DMS153 (cell line): ENCODE measurements at places on chromosomes 12 and 14.

DNA sequence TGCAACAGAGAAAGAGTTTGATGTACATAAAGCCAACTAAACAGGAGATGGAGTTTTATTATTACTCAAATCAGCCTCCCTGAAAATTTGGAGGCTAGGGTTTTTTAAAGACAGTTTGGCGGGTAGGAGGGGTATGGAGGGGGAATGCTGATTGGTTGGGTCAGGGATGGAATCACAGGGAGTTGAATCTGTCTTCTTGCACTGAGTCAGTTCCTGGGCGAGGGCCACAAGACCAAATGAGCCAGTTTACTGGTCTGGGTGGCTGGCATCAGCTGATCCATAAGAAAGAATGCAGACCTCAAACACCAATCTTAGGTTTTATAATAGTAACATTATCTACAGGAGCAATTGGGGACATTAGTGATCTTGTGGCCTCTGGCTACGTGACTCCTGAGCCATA lies 64.9 kb downstream of the RIN3 start:
- DNase-seq = no peak

DNA sequence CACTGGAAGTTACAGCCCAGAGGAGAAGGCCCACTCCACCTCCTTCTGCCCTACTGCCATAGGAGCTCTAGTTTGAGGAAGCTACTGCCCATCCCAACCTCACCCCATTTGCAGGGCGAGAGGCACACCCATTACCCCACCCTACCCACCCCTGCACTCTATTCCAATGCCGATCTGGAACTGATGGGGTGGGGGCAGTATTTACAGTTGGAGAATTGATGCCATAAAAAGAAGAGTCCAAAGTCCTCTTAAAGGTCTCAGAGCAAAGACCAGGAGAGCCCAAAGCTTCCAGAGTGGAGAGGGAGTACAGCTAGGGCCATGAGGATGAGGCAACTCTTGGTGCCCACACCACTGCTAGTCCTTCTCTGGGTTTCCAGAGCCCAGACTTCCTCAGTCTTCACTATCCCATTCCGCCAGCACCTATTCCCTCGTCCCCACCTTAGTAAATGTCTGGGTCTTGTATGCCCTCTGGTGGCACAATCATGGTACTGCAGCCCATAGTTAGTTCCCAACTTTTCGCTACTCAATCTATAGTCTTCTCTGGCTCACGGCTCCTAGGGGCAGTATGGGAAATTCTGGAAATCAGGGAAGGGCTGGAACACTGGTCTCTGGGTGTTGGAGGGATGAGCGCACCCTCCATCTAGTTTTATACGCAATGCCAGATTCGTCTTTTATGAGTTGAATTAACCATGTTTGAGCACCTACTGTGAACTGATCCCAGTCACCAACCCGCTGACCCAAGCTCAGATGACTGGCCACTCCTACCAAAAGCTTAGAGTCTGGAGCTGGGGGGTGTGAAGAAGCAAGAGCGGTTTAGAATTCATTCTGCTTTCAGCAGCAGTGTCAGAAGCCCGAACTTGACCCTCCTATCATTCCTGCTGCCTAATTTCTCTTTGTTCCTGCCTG lies 6.9 kb upstream of the ADCY6 start:
- DNase-seq = peak; percentile 69

- no peak for DNase-seq
These were observed 240.6 kb downstream of the SLC25A21 start for GRCh38 chr14:36931791-36932190.

GRCh38 chr12:25995906-25996305 lies 37.4 kb downstream of the RASSF8 start:
- DNase-seq = no peak

GRCh38 chr14:54186821-54187763 lies 209.7 kb upstream of the CDKN3 start:
- DNase-seq = no peak

- DNase-seq = no peak
These were observed 47.9 kb downstream of the MAP1LC3B2 start for GRCh38 chr12:116607039-116607438.

GRCh38 chr12:123843912-123844748 lies 82.0 kb downstream of the DNAH10 start:
- DNase-seq = no peak

- DNase-seq = no peak
These were observed 9.1 kb downstream of the HEATR5A start for GRCh38 chr14:31411218-31411727.

DNA sequence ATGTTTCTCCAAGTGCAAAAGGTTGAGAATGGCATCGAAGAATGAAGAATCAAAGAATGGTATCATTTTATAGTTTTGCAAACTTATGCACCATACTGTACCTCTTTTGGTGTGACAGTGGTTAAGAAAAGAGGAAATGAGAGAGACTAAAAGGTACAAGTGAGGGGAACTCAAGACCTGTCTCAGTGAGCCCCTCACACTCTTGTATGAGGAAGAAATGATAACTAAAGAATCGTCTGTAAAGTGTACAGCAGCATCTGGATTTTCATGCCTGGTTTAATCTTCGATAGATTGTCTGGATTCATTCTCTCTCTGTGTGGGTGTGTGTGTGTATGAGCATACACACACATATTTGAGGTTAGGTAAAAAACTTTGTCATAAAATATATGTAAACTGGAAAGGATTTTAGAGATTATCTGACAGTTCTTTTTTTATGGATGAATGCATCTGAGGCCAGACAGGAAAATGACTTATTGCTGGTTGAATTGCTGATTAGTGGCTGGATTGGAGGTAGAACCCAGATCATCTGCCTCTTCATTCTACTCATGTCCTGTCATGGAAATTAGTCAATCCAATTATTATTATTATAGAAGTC lies 16.0 kb upstream of the SLC38A2 start:
- DNase-seq = no peak

DNA sequence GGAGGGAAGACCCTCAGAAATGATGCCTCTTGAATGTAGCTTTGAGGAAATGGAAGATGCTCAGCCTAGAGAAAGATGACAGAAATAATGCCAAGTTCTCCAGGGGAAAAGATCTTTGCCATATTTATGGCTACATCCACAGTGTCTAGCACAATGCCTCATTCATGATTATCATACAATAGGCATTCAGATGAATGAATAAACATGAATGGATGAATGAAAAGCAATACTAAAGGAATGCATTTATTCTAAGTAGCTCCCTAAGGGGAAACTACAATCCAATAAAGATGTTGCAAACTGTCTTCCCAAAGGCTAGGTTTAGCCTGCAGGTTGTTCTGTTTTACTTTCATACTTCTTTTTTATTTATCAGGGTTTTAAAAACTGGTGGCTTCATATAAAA lies 12.0 kb downstream of the TMTC1 start:
- no peak for DNase-seq

DNA sequence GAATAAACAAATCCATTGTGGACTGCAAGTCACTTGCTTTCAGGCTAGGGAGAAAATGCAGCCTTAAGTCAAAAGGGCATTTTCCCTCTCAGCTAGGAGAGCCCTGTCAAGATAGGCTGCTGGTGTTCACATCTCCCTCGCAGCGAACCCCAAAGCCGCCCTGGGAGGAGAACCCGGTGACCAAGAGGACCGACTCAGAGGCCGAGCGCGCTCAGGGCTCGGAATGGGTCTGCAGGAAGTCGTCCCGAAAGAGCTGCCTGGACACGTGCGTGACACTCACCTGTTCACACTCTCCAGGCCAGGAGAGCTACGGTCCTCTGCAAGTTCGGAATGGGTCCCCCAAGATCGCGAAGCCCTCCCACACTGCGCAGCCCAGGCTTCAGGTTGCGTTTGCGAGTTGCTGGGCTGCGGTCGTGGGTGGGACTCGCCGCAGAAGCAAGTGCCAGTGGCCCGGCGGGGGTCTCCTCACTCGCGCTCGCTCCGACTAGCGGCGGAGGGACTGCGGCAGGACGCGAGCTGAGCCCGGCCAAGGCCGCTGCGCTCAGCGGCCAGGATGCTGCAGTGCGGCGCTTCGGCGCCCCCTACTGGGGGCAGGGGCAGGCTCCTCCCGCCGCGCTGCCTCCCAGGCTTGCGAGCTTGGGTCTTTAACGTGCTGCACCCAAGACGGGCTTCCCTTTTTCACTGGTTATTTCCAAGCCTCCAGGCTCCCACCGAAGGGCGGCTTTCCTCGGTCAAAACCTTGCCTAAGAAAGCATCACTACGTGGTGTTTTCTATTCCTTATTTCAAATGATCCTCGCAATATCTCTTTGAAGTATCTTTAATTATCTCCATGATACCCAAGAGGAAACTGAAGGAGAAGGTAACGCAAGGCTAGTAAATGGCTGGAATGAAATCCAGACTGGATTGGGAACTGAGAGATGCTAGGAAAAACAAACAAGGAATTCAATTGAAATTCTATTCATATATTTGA lies at the start of gene RERG:
Gene RERG (minus strand): TSS at position 503 of the 971 bp plus-strand sequence. CDS start 3,928 bp downstream, outside the sequence.
- DNase-seq = peak; percentile 67

DNA sequence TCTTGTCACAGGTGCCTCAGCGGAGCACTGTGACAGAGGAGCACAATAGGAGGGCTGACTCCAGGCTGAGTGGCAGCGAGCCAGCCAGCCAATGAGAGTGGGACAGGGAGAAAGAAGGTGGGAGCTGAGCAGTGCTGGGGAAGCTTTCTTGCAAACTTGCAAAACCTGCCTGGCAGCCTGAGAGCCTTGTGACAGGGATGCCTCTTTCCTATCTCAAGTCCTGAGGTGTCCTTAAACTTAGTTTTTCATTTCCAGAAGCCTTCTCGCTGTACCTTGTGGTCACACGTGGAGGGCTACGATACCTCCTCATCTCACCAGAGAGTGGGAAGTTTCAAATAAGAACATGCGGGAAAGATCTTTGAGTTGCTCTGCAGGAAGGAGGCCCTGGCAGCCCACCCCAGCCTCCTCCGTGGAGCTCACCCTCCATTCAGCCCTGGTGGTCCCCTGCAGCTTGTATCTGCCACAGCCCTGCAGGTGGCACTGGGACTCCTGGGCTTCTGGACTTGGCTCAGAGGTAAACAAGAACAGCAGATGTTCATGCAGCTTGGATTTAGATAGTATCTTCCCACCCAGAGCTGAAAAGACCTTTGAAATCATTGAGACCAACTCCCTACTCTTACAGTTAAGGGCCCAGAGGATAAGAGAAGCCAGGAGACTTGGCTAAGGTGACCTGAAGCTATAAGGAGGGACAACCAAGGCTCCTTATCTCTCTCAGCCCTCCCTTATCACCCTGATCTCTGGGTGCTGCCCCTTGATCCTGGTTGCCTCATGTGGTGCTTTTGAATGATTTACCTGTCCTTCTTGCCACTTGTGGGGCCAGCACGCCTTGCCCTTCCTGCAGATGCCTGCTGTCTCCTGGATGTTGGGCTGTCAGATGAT lies 153.5 kb upstream of the MAX start:
- peak; percentile 39 for DNase-seq

- DNase-seq = no peak
These were observed 42.5 kb downstream of the MARK3 start for GRCh38 chr14:103427485-103428443.

- DNase-seq = no peak
These were observed 23.7 kb downstream of the SLC6A15 start for GRCh38 chr12:84888861-84889260.

- no peak for DNase-seq
These were observed 98.8 kb downstream of the CCDC92 start for GRCh38 chr12:123873793-123874192.

GRCh38 chr12:52061470-52062166 lies 8.2 kb upstream of the ATG101 start:
- no peak for DNase-seq

DNA sequence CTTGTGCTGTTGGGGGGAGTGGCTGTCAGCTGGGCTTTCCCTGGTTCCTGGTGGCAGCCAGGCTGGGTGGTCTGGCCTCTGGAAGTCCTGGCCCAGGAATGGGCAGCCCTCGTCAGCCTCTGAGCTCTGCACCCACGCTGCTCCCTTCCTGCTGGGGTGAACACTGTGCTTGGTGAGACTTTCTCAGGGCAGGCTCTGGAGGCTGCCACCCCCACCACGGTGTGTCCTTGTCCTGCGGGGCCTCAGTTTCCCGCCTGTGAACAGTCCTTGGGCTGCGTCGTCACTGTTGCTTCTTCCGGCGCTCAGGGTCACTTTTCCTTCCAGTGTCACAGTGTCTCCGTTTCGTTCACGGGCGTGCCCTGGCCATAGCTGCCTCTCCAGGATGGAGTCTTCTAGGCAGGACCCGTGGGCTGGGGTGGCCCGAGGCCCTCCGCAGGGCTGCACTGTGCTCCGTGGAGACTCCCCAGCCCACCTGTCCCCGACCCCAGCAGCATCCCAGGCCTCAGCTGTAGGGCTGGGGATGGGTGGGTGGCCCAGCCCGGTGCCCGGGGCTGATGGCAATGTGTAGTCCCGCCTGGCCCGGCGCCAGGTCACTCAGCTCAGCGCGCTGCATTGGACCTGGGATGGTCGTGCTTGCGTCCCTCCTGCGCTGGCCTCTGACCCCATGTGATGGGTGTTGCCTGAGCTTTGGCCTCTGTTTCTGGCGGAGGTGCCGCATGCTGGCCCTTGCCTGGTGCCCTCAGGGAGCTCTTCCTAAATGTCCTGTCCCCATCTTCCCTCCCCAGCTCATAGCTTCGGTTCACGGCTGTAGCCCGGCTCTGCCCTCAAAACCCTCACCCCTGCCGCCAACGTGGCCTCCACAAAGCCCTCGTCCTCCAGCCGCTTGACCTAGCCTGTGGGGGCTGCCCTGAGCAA lies 6.8 kb downstream of the KIF26A start:
- DNase-seq = no peak

DNA sequence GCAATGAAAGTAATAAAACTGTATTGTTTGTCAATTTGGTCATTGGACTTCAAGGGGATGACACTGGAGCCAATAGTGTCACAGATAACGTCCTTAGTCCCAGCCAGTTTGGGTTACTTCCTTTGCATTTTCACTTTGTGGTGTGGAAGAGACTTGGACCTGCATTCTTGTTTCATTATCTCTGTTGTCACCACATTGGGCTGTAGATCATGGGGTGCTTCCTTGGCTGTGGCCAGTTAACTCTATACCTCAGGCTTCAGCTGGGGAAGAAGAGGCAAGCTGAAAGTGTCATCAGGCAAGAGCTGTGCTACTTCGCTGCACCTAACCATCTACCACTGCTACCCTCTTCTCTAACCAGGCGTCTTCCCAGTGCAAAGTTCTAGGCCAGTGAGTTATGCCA lies 15.1 kb upstream of the CISTR start:
- no peak for DNase-seq

- DNase-seq = no peak
These were observed 95.8 kb downstream of the STXBP6 start for GRCh38 chr14:24954037-24954699.

GRCh38 chr14:95235767-95236166 lies 78.4 kb upstream of the DICER1 start:
- DNase-seq = no peak

- no peak for DNase-seq
These were observed 415.4 kb downstream of the ZFP36L1 start for GRCh38 chr14:68377459-68377858.

- DNase-seq = no peak
These were observed 19.4 kb downstream of the CAND1 start for GRCh38 chr12:67288561-67288960.

- no peak for DNase-seq
These were observed 25.2 kb upstream of the AKAP6 start for GRCh38 chr14:32303865-32304264.

- no peak for DNase-seq
These were observed 66.1 kb downstream of the CCDC88C start for GRCh38 chr14:91351512-91351862.
